Hematopoietic multipotent progenitor cell (in vitro differentiated cells): ENCODE measurements at places on chromosomes 5 and 9.
A peak's percentile ranks its signal among the peaks of the same experiment; 100 is the strongest.

DNA sequence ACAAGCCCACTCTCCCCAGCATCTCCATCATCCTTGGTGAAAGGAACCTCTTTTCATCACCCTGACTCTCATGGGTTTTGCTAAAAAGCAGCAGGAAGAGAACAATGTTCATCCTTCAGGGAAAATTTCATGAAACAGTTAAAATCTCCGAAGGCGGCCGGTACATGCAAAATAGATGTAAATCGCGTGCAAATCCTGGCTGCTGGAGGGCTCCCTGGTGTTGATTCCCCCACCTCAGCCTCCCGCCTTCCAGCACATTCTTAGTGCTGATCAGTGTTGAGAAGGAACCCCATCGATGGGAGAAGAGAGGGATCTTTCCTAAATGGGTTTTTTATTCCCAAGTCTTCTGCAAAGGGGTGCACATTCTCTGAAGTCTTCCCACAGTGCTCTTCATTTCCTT lies 8.7 kb upstream of the GFI1B start:
- no peak for DNase-seq

GRCh38 chr9:113361304-113362018 lies 12.1 kb downstream of the BSPRY start:
- no peak for DNase-seq

DNA sequence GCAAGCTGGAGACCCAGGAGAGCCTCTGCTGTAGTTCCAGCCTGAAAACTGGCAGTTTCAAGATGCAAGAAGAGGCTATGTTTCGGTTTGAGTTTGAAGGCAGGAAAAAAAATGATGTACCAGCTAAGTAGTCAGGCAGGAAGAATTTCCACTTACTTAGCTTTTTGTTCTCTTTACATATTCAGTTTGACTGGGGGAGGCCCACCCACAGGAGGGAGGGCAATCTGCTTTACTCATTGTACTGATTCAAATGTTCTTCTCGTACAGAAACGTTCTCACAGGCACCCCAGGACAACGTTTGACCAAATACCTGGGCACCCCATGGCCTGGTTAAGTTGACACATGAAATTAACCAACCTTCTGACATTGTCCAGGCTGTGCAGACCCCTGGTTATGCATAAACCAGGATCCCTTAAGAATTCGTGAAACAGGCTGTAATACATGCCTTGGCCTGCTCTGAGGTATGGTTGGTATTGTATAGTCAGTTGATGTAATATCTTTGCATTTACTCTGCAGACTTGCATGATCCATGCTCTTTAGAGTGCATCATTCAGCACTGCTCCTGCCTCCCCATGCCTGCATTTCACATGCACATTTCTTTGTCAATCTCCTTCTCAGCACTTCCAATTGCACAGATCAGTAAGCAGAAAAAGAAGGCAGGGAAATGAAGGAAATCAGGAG lies 687.1 kb downstream of the TAF11L14 start:
- DNase-seq = no peak

- no peak for DNase-seq
These were observed 46.1 kb upstream of the RAI14 start for GRCh38 chr5:34609951-34610441.

GRCh38 chr9:68678430-68678829 lies 26.6 kb upstream of the PIP5K1B start:
- DNase-seq = peak; percentile 39

- DNase-seq = no peak
These were observed 11.1 kb upstream of the SLC6A19 start for GRCh38 chr5:1190278-1190677.

DNA sequence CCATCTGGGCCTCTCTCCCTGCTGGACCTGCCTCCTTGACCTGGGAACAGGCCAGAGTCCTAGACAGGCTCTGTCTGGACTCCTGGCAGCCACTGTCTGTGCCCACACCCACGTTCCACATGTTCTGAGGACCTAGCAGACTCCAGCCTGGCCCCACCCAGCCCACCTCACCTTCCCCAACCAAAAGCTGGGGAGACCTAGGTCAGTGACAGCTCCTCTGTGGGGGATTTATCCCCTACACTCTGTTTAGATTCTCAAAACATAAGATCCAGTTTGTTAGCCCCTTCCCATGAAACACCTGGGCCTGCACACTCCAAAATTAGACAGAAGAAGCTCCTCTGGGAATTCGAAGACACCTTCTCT lies 59.8 kb upstream of the ADAMTS2 start:
- DNase-seq = no peak

DNA sequence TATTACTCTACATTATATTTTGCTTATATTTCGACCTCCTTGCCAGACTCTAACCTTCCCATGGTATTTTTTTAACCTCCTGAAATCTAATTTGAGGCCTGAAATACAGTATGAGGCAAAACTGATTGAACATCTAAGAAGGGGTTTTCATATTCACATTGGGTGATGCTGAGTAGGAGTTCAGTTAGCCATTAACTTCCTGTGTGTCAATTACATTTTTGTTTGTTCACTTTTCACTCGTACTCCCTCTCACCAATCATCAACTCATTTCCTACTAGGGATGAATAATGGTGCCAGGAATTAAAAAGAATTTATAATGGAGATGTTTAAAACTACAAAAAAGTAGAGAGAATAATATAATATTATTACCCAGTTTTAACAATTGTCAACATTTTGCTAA lies 27.6 kb upstream of the GLRA1 start:
- no peak for DNase-seq
